ENCODE measurements at places on chromosomes 6 and 20.

GRCh38 chr6:68975064-68975463 is 340.0 kb downstream of the ADGRB3 start:
- peak; percentile 54 for DNase-seq

GRCh38 chr6:101832371-101832770 is 438.9 kb downstream of the GRIK2 start:
- no peak for DNase-seq

GRCh38 chr6:157761331-157761921 is 61.6 kb upstream of the SNX9 start:
- DNase-seq, result peak; percentile 53

DNA sequence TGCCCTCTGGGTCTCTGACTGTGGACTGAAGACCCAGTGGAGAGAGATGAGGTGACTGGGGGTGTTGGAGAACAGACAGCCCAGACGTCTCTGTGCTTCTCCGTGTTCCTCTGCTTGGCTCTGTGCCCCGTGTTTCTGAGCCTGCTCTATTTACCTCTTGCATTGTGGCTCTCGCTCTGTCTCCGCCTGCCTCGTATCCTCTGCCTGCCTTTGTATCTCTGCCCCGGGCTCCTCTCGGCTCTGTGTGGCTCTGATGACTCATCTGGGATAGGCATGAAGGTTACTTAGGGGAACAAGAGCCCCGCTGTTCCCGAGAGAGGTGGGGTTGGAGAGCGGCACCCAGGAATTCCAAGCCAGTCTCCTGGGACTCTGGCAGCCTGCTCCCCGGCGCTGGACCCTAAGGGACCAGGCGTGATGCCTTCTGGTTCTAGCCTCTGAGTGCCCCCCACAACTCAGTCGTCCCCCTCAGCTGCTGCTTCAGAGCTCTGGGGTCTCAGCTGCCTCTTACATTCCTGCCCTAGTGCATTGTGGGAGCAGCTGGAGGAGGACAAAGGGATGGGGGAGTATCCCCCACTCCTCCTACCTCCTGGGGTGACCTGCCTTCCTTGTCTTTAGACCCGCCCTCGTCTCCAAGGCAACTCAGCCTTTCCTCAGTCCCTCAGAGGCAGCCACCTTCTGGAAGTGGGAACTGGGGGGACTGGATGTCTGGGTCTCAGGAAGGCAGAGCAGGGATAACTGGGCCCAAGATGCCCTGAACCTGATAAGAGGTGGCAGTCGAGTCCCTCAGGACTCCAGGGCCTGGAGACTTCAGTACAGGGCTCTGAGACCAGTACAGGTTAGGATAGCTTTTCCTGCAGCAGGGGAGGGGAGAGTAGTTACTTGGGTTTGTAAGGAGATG is 1.9 kb downstream of the DDR1 start:
- DNase-seq, result peak; percentile 73

DNA sequence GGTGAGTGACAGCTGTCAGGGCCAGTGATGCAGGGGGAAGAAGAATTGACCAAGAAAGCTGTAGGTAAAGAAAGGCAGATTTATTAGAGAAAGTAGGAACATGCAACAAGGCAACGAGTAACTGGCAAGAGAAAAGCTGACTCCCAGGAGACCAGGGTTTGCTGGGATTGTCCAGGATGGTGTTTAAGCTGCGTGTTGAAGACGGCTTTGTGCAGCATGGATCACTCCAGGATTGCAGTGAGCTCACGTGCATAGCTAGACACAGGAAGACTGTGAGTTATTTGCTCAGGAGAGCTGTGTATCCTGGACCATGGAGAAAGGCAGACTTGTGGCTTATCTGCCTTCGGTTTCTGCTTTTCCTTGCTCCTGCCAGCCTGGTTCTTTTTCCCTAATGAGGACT is 87.6 kb downstream of the TTLL2 start:
- no peak for DNase-seq

DNA sequence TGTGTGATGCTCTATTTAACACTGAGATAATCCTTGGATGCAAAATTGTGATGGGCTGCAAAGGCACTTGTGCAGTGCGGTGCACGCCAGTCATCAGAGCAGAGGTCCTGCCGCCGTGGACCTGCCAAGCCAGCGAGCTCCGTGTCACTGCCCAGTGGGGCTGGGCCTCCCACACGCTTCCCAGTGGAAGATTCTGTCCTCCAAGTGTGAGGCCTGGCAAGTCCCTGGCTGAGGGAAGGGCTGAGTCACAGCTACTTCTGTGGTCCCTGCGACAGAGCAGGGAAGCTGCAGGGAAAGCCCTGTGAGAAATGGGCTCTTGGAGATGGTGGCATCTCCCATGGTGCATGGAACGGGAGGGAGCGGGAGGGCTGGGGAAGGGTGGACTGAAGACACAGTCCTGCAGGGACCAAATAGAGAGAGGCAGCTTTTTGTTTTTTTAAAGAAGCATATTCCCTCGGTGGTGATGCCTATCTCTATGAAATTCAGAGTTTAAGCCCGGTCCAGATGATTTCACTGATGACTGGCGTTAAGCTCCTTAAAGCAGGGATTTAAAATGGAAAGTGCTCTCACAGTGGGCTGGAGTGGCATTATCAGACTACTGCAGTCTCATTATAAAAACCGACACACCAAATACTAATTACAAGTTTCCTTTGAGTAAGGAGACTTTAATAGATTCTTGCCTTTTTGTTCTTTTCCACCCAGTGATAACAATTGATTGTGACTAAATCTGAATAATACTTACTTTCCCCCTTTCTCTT is 413.7 kb downstream of the QKI start:
- no peak for DNase-seq

DNA sequence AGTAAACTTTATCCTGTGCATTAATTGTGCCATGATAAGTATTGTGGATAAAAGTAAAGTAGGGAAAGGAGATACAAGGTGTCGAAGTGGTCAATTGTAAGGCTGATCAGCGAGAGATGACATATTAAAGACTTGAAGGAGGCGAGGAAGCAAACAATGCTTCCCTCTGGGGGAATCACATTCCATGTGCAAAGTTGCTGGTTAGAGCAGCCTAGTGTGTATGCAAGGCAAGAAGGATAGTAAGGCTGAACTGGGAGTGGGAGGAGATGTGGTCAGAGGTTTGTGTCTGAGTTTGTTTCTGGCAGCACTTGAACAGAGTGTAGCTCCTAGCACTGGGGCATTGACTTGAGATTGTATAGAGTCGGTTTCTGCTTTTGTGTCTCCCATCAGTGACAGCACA is 122.9 kb downstream of the SLC35F1 start:
- no peak for DNase-seq

DNA sequence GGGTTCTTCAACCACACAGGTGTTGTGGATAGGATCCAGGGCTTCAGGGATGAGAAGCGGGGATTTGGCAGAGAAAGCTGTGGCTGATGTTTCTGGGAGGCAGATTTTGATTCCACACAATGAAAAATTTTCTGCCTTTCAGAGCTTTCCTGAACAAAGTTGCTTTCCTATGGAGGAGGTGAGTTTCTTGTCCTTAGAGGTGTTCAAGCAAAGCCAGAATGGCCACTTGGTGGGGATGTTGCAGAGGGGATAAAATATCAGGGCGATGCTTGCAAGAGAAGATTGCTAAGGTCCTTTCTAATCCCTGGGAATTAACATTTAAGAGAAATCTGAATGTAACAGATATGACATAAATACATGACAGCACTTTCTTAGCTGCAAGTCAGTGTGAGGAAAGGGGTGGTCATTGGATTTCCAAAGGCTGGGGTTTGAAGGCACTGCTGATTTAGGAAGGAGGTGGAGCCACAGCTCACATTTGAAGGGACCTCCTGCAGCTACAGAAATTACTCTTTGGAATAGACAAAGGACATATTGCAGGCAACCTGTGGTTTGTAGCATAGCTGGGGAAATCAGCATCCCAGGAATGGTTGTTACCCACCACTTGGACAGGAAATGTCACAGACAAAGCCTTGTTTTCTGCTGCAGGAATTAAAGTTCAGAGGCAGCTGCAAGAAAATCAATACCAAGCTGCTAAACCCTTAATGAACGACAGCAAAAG is 271.1 kb upstream of the CHD6 start:
- no peak for DNase-seq

DNA sequence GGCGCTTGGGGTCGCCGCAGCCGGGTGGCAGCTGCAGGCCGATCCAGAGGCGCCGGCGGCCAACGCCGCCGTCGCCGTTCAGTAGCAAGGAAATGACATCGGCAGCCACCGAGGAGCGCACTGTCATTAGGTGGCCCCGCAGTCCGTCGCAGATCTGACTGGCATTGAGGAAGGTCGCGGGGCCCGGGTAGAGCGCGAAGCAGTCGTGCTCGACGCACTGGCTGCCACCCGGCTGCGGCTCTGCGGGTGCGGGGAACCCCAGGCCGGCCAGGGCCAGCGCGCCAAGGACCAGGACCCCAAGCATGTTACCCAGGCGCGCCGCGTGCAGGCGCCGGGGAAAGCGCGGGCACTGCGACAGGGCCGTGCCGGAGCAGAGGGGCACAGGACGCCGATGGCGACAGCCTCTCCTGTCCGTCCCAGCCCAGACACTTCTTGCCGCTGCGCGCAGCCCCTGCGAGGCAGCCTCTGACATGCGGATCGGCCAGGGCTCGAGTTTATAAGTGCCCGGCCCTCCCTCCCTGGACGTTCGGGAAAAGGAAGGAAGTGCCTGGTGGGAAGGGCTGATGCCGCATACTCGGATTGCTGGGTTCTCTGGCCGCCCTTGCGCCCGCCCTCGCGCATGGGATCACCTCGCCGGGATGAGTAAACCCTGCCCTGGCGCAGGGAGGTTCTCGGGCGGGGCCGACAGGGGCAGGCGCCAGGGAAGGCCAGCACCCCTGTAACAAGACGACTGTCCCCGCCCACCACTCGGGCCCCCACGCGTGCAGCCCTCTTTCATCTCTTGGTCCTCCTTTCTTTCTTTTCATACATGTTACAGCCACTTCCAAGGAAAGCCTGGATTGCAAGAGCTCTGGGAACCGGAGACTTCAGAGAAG is at the start of gene THBD:
Gene THBD (minus strand): TSS at position 472 of the 875 bp plus-strand sequence. CDS start 168 bp downstream, at position 304.
- DNase-seq, result peak; percentile 76

- DNase-seq, result peak; percentile 71
Observed at GRCh38 chr6:17115251-17116116, 13.6 kb downstream of the STMND1 start.
